Stimulated activated CD8-positive, alpha-beta memory T cell treated with anti-CD3 and anti-CD28 coated beads, Interleukin-15, amount 100 ng/mL, for 4 hours (primary cell): ENCODE measurements at places on chromosomes 4 and X.

GRCh38 chr4:60726779-60727178, 473.3 kb upstream of the ADGRL3 start:
- no peak for DNase-seq

GRCh38 chr4:141686879-141687278, 50.5 kb downstream of the IL15 start:
- DNase-seq, result no peak

DNA sequence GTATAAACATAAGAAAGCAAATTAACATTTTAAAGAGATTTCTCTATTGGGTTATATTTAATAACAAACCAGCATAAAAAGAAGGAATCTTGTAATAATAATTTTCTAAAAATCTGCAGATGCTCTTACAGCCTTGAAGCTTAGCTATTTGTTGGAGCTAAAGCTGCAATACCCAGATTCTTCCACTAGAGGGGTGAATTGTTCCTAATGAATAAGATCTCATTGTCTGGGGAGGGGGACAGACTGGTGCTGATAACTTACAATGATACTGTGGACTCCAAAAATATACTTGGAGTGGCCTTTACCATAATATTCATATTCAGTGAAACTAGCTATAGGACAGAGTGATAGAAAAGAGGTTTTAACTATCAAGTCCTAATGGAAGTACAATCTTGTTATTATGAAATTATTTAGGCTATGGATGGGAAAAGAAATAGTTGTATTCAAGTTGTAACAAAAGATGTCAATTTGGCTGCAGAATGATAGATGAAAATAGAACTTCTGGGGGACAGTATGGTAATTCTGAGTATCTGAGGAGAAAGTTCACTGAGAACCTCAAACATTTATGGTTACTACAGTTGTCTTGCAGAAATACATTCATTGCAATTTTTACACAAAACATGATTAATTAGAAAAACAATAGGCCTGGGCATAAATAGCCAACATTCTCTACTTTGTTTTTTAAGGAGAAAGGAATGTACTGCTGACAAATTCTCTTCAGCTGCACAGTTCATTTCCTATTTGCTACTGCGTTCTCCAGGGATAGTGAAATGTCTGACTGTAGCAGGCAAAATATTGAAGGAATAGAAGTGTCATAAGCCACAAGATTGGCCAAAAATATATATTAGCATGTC, 443.3 kb downstream of the GBA3 start:
- DNase-seq, result no peak

- no peak for DNase-seq
Measured at GRCh38 chr4:150243932-150244331, 165.7 kb downstream of the DCLK2 start.

DNA sequence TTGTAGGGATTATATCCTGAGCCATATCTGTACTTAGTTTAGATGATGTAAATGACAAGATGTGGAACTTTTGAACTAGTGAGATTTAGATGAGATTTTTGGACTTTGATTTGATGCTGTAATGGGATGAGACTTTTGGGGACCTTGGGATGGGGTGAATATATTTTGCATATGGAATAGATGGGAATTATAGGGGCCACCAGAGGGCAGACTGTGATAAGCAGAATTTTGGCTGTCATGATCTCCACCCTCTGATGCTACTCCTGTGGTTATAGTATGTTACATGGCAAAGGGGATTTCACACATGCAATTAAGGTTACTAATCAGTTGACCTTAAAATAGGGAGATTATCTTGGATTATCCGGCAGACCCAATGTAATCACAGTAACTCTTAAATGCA, 214.0 kb upstream of the NHS start:
- no peak for DNase-seq

DNA sequence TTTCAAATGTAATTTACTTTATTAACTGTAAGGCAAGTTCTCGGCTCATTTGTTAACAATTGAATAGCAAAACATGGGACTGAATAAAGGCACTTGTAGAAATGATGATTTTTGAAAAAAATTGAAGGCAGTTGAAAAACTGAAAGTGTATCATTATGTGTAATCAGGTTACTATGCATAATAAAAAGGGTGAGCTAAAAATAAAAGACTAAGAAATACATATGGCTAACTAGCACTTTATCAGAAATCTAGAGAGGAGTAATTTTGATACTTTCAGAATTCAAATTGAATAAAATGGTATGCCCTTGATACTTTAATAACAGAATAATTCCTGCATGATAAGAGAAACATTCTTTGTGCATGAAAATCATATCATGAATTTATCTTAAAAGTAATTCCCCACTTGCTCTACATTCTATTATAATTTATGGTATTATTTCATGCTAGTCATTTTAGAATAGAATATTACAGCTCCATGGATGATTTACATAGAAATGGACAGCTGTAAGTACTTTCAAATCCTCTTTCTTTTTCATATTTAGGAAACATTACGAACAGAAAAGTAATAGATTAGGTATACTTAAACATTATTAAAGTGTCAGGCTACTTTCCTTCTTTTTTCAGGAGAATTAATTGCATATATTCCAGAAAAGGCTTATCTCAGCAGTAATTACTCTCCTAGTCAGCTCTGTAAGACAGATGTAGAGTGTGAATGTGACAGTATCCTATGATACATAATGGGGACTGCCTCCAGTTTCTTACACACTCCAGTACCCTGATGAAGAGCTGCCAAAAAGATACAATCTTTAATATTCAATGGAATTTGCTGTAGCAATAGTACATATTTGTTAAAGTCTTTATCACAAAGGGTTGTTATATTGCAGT, 697.3 kb downstream of the CCSER1 start:
- DNase-seq, result no peak

DNA sequence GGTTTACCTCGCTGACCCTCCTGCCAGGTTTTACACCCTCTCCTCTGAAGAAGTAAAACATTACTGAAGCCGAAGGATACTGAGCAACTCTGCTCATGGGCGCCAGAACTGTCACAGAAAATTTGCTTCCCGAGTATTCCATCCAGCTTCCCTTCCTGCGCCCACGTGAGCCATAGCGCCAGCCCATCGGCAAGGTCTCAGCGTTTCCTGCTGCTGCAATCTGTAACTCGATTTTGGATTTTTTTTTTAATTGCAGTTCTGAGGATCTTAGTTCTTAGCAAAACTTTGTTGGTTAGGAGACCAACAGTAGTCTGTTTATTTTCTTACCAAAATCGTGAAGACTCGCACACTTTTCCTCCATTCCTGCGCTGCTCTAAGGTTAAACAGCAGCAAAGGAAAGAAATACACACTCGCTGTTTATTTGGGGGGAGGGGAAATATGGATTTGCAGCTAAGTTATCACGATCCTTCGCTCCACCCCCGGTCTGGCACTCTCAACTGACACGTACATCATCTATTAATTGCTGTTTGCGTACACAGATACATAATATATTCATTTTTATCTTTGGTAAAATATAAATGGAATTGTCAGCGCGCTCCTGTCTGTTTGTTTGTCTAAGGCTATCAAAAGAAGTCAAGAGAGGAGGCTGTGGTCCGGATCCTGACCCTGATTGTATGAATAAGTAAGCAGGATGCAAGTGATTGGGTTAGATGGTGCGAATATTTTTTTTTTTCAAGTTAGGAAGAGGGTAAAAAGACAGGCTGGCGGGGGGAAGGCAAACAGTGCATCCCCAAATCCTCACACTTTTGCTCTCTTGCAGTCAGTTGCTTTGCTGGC, at the start of gene TLL1:
Gene TLL1 (plus strand): TSS at position 777 of the 837 bp plus-strand sequence. CDS start 668 bp downstream, outside the sequence.
- no peak for DNase-seq

DNA sequence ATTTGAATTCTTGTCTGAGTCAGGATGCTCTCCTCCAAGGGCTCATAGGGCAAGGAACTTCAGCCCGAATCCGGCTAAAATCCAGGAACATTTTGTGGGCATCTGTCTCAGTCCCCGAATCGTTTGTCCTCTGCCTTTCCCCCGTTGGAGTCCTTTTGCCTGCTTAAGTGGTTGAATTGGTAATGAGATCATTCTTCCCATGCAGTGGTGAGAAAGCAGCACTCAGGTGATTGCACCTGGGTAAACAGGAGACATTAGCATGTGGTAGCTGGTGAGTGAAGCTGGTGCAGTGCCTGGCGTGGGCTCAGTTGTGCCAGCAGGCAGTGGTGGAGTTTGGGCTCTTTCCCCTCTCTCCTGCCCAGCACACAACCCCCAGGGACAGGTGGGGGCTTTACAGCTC, 61.9 kb upstream of the MTM1 start:
- DNase-seq, result no peak

- no peak for DNase-seq
Measured at GRCh38 chr4:4269856-4270255, 20.1 kb downstream of the LYAR start.

DNA sequence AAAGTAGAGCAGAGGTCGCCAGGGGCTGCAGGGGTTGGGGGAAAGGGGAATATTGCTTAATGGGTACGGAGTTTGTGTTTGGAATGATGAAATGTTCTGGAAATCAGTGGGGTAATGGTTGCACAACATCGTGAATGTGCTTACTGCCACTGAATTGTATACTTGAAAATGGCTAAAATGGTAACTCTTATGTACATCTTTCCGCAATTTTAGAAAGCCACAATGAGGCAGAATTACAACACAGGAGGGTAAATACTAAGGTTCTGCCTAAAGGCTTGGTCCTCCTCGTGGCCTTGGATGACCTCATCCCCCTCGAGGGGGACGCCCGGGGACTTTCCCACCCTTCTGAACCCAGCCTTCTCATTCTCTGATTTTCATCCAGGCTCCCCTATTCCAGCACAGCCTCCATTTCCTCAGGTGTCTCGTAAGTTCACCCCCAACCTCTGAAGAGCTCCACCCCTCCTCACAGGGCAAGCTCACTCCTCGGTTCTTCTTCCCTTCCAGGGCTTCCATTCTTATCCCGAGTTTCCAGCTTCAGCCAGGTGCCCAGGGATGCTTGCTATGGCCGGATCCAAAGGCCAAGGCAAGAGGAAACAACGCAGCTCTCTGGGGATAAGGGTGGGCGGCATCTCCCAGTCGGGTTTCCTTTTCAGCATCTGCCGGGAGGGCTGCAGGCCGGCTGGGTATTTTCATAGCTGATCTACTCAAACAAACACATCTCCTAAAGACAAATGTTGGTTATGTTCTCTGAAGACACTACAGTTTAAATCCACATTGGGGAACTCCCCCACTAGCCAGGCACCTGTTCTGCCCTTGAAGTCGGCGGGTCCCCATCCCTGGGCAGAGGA, 71.3 kb upstream of the ACSL1 start:
- no peak for DNase-seq

GRCh38 chr4:154836030-154836429, 55.0 kb downstream of the RBM46 start:
- no peak for DNase-seq

DNA sequence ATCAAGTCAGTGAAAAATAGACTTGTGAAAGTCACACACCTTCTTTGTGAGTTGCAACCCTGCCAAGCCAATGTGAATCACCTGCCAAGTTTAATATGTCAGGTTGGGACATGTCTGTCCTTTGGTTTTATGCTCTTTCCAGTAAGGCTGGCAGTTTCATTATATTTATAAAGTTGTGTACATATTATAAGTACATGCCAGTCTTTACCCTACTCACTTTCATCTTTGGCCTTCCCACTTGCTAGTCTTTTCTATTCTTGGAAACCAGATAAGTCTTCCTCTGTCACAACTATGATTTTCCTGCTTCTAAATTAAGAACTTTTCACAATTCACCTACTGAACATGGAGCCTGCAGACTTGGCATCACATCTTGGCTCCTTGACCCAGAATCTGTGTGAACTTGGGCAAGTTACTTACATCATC, 680.7 kb upstream of the BOD1L1 start:
- no peak for DNase-seq

DNA sequence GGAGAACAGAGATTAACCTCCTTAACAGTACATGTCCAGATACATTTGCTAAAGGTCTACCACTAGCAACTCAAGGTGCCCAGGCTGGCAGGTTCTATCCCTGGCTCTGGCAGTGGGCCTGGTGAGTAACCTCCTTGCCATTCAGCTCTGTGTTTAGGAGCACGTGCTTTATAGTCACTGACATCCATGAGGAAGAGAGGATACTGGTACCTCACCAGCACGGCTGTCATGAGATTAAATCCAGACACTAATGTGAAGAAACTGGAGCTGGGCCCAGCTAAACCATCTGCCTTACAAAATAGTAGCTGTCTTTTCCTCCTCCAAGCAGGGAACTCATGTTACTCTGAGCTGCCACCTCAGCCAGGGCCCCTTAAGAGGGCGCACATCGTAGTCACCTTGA, 45.3 kb downstream of the GPRASP3 start:
- DNase-seq, result no peak

DNA sequence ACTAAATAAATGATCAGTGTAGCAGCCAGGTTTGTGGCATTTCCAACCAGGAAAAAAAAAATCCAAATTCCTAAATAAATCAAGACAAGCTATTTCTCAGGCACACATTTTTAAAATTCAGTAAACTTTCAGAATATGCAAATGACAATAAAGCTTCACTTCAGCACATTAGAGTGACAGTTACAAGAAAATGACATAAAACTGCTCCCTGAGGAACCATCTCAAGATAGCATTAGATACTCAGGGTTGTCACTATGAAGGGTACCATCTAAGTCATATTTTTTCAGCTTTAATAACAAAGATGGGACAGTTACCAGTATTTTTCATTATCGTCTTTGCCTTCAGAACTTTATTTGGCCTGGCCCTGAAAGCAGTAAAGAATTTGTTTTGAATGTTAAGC, 411.3 kb upstream of the RASGEF1B start:
- no peak for DNase-seq

DNA sequence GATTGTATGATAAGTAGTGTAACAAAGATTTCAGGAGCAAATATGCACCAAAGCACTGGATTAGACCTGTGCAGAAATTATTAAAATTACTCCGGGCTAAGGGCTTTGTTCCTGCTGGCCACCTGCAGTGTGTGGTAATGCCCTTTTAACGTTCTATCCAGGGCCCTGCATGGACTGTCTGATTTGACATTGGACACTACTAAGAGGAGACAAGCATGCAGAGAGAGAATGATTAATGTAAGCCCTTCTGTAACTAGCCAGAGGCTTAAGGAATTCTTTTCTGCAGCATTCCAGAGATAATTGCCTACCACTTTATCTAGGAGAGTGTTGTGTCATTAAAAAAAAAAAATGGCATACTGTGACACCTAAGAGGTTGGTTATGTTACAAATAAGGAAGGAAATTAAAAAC, 117.0 kb downstream of the PCDH7 start:
- no peak for DNase-seq

- no peak for DNase-seq
Measured at GRCh38 chr4:128521156-128521555, 233.5 kb upstream of the PGRMC2 start.

- DNase-seq, result no peak
Measured at GRCh38 chr4:171239196-171239595, 574.0 kb upstream of the GALNTL6 start.

GRCh38 chr4:128862608-128863311, 53.3 kb downstream of the JADE1 start:
- DNase-seq, result peak; percentile 49

DNA sequence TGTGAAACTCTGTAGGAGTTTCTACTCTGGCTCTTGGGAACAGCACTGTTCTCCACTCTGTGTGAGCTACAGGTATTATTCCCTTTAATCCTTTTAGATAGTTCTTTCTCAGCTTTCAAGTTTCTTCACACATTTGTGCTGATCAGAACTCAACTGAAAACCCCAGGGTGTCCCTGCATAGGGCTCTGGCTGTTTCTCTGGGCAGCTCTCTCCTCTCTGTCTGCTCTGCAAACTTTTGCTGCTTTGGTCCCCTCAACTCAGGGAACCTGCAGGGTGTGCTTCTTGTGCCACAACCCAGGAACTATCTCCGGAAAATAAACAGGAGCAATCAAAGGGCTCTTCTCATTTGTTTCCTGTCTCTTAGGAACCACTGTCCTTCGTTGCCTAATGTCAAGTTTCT, 196.6 kb upstream of the GABRA2 start:
- no peak for DNase-seq

- DNase-seq, result no peak
Measured at GRCh38 chrX:82556588-82556987, 951.5 kb upstream of the POU3F4 start.

- peak; percentile 10 for DNase-seq
Measured at GRCh38 chr4:152255437-152255836, 280.5 kb downstream of the FBXW7 start.
